ENCODE measurements at places on chromosomes 1 and 21. TPM values are rescaled to one million over a fixed set of nuclear protein-coding genes. Genes with fewer than 3 reads are reported as not detected.

- DNase-seq = no peak
These were observed 58.7 kb downstream of the KIAA0040 start for GRCh38 chr1:175133673-175134435.

Gene TRIM45
- total RNA-seq = 0.78 TPM

DNA sequence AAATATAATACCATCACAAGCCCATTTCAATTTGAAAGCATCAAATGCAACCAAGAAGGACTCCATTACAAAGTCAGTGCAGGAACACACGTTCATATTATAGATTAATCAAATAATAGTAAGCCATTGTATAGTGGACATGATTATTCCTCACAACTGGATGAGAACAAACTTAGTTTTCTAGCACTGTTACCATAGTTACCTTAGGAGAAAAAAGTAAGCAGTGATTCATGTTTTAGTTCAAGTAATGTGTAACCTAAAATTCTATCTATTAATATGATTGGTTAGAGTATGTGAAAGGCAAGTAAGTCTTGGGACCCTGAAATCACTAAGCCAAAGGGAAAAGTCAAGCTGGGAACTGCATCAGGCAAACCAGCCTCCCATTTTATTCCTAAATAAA is 15.2 kb downstream of the SSX2IP start:
- DNase-seq = no peak

DNA sequence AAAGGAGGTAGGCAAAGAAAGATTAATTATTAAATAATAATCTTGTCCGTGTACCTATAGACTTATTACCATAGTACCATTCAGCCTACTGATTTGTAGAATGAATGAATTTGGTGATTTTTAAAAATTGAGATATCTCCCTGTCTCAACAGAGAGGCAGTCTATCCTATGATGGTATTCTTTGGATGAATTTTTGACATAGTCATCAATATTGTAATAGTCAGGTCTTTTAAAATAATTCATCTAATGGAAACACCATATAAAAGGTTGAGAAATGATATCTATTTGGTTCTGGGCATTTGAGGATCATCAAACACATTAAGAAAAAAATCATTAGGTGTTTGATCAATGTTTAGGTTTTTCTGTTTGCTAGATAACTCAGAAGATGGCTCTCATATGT is 35.6 kb upstream of the MAB21L3 start:
- DNase-seq = no peak

DNA sequence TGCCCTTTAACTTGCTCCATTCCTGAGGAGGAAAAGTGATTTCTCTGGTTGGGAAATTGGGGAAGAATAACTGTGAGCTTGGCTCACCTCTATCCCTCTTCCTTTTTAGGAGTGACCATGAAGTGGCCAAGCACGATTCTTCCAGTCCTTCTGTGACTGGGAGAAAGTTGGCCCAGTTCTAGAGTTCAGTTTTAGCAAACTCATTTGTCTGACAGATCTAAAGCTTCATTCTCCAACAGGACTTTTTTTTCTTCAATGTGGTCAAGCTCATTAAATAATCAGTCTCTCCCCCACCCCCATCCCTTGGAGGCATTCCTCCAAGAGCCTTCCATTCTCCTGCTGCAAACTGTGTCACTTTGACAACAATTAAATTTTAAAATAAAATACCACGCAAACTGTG is 6.4 kb upstream of the AGL start:
- no peak for DNase-seq

DNA sequence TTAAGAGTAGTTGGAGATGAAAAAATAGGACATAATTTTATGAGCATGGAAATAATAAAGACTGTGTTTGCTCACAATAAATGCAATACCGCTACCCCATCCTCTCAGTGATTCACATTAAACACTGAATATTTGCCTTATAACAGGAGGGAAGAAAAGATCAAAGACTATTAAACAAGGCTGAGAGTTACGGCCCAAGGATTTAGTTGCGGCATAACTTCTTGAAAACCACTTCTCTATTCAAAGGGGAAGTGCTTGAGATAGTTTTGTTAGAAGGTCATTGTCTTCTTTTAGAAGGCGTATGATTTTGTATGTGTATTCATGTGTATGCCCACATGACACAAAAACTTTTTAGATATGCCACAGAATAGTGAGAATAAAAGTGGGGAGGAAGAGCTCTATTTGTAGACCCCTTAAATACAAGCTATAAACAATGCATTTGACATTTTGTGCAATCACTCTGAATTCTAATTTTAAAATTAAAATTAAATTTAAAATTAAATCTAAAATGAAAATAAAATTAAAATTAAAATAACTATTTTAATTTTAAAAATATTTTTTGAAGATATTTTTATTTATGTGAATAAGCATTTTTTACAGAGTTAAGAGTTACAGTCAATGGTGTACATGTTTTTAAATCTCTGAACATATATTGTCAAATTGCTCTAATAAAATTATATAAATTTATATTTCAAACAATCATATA is 986.6 kb upstream of the ADAMTS5 start:
- DNase-seq = no peak

Gene HLCS
- 13.9 TPM for total RNA-seq
